ENCODE measurements at places on chromosomes 5 and 9.

DNA sequence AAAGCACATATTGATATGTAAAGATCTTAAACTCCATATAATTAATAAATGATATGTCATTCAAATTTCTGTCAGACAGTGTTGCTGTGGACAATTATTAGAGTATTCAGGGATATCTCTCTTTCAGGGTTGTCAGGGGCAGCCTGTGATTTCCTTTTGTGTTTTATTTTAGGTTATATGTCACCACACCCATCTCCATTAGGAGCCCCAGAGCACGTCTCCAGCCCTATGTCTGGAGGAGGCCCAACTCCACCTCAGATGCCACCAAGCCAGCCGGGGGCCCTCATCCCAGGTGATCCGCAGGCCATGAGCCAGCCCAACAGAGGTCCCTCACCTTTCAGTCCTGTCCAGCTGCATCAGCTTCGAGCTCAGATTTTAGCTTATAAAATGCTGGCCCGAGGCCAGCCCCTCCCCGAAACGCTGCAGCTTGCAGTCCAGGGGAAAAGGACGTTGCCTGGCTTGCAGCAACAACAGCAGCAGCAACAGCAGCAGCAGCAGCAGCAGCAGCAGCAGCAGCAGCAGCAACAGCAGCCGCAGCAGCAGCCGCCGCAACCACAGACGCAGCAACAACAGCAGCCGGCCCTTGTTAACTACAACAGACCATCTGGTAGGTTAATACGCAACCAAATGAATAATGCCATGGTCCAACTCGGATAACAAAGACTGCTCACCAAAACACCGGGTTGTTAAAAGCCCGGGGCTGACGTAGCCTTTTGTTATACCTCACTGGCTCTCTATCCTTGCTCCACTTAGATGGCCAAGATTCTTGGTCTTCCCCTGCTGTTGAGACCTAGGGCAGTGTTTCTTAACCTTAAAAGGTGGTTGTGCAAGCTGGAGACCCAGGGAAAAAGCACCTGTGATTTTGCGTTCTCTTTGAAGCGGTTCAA is 24.4 kb downstream of the SMARCA2 start:
- no peak for DNase-seq

- peak; percentile 55 for DNase-seq
Observed at GRCh38 chr5:123098767-123099513, 9.9 kb downstream of the PRDM6 start.

DNA sequence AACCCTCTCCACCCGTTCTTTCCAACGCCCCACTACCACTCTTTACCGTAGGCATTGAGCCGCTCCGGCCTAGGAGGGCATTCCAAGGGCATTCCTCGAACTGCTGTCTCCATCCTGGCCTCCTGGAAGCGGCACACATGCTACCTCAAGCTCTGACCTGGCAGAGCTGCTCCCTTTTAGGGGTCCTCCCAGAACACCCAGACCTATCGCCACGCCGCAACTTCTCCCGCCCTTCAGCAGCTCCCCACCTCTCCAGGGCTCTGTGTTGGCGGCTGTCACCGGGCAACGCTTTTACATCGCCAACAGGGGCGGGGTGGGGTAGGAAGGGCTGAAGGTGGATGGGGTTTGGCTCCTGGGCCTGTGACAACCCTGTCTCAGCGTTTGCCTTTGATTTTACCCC is 4.6 kb upstream of the MYORG start:
- DNase-seq, result no peak

DNA sequence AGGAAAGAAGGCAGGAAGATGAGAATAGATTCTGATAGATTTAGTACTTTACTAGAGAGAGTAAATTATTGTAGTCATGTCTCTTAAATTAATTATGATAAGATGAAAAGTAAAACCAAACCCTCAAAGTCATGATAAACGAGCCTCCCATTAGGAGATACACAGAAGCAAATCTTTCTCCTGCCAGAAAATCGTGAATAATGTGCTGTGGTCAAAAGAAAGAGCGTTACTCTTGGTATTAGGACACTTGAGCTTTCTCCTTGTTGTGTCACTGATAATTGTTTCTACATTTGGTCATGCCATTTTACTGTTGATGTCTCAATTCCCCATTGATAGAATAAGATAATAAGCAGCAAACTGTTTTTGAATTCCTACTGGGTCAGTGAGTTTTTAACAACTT is 562.8 kb upstream of the TLE4 start:
- DNase-seq, result no peak

GRCh38 chr5:579746-580366 is 32.3 kb upstream of the CEP72 start:
- no peak for DNase-seq

- DNase-seq, result no peak
Observed at GRCh38 chr9:80074439-80074838, 502.7 kb downstream of the TLE4 start.

GRCh38 chr5:180786531-180787398 is 15.8 kb downstream of the MGAT1 start:
- no peak for DNase-seq

DNA sequence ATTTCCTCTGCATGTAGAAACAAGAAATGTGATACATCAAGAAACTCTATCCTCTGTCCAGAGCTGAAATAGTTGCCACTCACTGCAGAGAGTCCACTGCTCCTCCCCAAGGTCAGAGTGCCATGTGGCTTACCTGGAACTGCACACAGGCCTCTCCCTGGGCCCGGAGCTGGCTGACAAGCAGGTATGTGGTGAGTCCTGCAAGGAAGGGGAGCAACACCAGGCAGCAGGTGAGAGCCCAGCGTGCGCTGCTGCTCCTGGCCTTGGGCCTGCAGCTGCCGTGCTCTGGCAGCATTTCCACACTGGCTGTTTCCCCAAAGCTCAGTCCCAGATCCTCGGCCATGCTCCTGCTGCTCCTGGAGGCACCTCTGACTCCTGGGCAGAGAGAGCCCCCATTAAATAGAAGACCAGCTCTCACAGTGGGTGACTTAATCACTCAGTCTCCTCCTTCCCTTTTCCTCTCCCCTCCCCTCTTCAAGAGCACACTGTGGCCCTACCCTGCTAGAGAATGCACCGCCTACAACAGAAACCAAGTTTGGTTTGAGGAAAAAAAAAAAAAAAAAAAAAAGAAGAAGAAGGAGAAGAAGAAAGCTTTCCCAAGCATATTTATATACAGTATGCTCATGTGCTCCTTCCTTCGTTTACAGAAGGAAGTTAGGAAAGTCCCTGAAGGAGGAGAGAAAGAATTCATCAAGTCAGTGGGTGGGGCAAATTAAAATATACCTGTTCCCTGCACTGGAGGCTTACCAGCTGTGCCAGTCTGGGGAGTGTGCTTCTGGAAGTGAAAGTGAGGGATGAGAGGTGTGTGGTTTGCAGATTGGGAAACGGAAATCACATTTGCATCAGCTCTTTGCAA is at the start of gene TNFSF15:
TNFSF15 (minus strand) TSS at position 370 of the 856 bp plus-strand sequence; CDS start at position 343, 27 bp downstream.
- DNase-seq, result peak; percentile 20

DNA sequence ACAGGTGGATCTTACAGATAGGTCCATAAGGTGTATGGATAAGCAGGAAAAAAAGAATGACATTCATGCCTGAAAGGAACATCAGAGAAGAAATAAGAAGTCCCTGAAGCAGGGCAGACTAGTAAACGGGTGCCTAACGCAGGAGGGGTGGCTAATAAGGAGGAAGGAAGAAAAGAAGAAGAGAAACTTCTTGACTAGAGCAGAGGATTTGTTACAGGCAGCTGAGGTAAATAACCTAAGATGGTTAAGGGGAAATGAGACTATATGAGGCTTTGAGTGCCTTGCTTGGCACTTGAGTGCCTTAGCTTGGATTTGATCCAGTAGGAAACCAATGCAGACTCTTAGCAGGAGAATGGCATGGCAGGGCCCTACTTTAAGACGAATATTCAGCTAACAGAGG is 313.5 kb upstream of the PDE4D start:
- no peak for DNase-seq

- no peak for DNase-seq
Observed at GRCh38 chr9:113568081-113568435, 104.5 kb downstream of the RGS3 start.

DNA sequence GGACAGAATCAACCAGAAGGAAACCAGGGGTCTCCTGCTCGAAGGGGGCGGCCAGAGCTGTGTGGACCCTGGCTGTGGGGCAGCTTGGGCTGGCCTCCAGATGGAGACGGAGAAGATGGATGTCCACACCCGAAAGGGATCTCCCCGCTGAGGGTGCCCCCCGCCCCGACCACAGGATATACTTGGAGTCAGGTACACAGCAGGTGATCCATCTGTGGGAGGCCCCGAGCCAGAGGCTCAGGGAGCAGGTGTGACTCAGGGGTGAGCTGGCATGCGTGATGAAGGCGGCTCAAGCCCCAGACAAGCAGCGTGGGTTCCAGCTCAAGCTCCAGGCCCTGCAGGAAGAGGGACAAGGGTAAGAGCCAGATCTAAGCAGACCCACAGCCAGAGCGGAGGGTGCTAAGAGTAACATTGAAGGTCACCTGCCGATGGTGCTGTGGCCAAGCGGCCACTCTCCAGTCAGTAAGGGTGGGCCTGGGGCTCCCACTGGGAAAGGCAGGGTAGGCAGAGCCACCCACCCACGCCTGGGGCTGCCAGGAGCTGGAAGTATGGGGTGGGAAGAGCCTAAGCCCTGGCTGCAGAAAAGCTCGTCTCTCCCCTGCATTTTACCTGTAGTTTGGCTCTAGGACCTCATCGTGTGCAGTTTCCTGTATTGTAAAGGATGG is 30.6 kb upstream of the MVB12B start:
- no peak for DNase-seq

DNA sequence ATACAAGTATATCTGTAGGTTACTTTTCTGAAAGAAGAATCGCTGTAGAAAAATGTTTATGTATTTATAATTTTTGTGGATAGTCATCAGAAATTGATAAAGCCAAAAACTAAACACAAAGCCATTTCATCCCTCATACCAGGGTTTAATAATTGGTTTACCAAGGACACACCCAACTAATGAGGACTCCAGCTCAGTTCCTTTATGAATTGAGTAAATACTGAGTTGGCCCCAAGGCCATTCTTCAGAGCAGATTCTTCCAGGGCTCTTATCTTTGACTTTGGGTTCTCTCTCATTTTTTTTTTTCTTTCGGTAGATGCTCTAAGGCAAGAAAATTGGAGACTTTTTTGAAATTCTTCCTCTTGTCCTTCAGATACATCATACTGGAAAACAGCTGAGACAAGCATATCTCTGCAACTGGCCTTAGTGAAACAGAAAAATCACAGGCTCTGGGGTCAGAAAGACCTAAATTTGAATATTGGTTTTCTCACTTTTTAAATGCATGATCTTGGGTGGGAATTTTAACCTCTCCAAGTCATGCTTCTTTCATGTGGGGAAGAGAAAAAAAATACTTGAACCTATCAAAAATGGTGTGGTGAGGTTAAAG is 401.8 kb downstream of the ARHGEF28 start:
- no peak for DNase-seq

DNA sequence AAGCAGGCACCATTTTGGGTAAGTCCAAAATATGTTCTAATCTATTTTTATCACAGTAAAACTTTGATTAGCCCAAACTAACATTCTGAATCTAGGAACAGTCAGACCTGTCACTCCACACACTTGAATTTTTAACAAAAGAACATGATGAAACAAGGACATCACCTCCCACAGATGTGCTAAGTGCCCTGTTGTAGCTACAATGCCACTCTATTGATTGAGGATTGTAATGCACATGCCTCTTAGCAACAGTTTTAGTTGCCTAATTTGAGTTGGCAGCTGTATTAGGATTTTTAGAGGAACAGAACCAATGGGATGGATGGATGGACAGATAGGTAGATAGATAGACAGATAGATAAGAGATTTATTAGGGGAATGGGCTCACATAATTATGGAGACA is 20.3 kb upstream of the RNF20 start:
- no peak for DNase-seq

DNA sequence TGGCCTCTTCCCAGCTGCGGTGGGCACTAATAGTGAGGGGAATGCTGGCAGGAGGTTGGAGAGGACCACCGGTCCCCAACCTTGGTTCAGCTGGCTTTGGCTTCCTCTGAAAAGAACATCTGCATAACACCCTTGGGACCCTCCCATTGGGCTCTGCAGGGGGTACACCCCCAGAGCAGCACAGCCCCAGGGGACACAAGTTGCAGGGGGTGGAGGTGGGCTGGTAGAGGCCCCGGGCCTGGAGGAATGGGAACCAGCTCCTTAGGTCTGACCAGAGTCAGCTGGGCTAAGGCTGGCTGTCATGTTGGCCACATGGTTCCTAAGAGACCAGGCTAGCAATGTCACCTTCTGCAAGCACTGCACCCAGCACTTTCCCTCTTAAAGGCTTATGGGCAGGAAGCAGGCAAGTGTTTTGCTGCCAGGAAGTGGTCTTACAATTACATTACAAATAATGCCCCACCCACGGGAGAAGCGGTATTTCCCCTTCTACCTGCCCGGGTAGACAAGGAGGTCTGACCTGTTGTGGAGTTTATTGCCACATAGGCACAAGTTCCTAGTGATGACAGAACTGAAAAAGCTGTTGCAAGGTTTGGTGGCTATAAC is 18.1 kb downstream of the GCNT4 start:
- DNase-seq, result no peak

- peak; percentile 35 for DNase-seq
Observed at GRCh38 chr9:73039271-73040263, 86.7 kb upstream of the ALDH1A1 start.

All from fibroblast of skin of abdomen (primary cell).